ENCODE measurements at places on chromosomes 7 and 10.
A peak's percentile ranks its signal among the peaks of the same experiment; 100 is the strongest.

DNA sequence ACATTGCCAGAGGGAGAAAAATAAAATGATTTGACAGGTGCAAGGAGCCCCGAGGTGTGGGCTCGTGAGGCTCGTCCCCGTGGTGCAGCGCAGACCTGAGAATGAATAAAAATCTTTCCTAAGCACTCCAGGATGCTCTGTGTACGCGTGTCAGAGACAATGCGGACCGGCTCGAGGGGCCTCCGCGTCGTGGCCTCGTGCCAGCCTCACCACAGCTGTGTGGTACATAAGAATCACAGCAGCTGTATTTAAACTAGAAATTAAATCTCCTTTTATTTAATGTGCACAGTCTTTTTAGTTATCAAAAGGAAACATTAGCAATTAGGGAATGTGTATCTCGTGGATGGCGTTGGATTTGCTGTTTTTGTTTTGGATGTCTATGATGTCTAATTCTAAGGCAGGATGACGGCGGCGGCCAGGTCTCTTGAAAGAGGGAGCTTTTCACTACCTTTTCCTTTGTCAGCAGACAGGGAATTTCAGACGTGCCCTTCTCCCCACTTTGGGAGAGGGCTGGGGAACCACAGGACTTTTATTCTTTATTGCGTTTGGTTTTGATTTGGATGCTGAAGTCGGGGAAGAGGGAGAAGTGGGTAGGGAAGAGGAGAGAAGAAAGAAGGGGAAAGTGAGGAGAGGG is 365.3 kb upstream of the SHH start:
- DNase-seq: no peak

GRCh38 chr7:18610331-18610948 is 114.9 kb downstream of the HDAC9 start:
- peak; percentile 64 for DNase-seq

DNA sequence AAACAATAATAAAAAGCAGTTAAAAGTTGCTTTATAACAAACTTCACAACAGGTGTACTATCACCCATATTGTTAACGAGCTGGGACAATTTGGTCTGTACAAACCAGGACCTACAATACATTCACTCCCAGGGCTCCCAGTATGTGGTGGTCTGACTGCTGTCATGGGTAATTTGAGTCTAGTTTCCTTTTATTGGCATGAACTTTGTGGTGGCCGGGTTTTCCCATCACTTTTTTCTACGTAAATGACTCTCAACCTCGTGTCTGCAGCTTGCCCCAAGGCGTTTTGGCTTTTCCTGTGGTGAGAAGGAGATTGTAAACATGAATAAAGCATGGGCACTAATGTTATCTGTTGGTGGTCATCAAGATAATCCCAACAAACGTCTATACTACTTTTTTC is 118.7 kb upstream of the CDK6 start:
- no peak for DNase-seq

DNA sequence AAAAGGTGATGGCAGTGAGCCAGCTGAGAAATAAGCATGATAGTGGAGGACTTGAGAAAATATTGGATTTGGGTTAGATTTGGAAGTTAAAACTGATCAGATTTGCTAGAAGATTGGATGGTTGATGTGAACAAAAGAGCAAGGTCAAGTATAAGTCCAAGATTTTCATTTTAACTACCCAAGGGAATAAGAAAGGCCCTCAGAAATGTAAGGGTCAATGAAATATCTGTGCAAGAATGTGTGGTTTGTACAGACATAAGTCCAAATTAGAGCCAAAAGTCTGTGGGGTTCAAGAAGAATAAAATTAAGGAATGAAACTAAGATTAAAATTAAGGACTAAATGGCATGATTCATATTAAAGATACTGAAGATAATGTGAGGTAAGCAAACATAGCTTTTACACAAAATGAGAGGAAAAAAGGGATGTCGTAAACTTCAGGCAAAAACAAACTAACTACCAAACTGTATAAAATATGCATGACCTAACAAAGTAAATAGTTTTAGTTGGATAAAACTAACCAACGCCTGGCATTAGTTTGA is 78.4 kb upstream of the CACNA2D1 start:
- DNase-seq: no peak

DNA sequence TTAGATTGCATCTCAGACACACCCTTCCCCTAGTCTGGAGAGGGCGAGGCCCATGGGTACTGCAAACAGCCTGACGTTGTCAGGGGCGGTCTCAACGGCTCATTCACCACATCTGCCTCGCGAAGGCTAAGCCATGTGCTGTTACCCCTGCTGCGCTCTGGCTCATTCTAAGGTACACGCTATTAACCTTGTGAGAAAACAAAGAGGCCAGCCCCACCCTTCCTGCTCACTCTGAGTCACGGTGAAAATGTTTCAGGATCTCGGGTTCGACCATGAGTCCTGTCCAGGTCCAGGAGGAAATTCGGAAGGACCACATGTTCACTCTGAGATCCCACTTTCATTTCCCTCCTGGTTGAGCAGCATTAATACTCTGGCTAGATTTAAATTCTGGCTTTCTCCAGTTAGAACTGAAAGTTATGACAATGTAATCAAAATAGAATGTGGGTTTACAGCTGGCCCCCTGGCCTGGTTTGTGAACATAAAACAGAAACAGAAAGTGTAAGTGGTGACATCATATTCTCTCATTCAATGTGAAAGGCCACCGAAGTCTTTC is 55.2 kb downstream of the EGFR start:
- DNase-seq: peak; percentile 10

- DNase-seq: peak; percentile 86
These were observed 68.1 kb upstream of the RNF148 start for GRCh38 chr7:122770686-122771335.
